ENCODE measurements at places on chromosomes 5 and 9.
A peak's percentile ranks its signal among the peaks of the same experiment; 100 is the strongest.

DNA sequence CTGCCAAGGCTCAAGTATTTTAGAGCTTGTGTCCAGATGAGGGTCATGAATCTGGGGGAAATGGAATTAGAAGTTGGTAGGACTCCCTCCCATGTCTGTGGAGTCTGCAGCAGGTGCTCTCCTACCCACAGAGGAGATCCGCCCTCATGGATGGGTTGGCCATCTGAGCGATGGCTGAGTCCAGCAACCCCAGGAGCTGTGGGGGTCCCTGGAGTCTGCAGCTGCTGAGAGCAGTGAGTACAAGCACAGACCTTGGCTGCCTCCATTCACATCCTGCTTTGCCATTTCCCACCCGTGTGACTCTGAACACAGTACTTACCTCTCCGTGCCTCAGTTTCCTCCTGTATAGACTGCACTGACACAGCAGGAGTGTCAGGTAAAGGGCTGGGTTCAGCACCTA is 25.8 kb upstream of the SYNPO start:
- no peak for DNase-seq

- DNase-seq: no peak
These were observed 117.8 kb downstream of the TLR4 start for GRCh38 chr9:117821954-117822353.

DNA sequence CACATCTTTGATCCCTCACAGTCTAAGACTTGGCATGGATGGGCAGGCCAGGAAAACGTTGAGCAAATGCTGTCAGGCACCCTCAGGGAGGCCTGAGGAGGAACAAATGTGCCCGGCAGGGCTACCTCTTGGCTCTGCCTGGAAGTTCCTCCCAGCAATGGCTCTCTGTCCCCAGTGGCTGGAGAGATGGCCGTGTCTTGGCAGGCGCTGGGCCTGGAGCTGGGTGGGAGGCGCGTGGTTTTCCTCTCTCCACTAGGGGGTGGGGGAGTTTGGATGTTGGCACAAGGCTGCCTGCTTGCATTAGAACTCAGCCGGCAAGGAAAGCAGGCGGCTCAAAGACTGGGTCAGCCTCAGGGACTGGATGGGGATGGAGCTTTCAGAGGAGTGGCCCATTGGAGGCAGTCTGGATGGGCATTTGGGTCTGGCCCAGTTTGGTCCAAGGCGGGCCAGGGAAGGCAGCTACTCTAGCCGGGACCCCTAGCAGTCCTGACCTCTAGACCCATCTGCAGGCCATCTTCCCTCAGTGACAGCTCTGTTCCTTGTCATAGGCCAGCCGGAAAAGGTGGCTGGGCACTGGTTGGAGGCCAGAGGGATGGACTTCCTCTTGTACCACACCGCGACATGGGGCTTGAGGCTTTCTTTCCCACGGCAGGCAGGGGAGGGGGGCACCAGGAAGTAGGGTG is 68.2 kb upstream of the STC2 start:
- DNase-seq: no peak

- DNase-seq: no peak
These were observed 78.2 kb upstream of the FER start for GRCh38 chr5:108669462-108669861.

GRCh38 chr5:6289239-6289638 is 89.1 kb downstream of the MED10 start:
- DNase-seq: no peak

DNA sequence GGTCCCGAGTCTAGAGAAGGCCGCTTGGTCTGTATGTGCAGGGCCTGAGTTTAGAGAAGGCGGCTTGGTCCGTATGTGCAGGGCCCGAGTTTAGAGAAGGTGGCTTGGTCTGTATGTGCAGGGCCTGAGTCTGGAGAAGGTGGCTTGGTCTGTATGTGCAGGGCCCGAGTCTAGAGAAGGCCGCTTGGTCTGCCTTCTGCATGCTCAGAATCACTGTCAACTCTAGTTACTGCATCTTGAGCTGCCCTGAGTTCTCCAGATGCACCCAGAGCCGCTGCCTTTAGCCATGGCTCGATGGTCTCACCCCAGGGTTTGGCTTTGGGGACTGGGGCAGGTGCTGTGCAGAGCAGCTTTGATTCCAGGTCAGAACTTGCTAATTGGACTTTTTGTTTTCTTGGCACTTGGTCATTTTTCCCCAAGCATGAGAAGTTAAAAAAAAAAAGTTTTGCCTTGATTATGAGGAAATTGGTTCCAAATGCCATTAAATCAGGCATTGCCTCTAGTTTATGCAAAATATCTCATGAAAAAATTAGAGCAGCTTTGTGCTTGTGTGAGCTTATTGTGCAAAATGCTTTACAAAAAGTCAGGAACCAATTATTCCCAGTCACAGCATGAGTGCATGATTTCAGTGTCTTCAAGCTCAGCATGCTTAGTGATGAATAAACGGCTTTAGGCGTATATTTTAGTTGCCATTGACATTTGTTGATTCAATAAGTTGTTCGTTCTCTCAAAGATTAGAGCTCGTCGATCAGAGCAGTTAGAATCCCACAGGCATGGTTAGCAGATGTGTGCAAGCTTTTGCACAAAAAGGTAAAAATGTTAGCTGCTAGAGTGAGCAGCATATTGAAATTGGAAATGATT is 25.4 kb upstream of the EXOC3 start:
- no peak for DNase-seq

DNA sequence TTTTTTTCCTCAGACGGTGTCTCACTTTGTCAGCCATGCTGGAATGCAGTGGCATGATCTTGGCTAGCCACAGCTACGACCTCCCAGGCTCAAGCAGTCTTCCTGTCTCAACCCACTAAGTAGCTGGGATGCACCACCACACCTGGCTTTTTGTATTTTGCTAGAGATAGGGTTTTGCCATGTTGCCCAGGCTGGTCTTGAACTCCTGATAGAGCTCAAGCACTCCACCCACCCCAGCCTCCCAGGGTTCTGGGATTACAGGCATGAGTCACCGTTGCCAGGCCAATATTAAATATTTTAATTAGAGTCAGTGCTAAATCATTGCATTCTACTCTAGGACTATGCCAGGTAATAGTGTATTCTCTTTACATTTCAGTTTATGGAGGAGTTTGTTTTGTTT is 41.5 kb downstream of the UBE2R2 start:
- DNase-seq: no peak

- DNase-seq: no peak
These were observed 69.3 kb downstream of the ALDH7A1 start for GRCh38 chr5:126525630-126526245.

- no peak for DNase-seq
These were observed 147.8 kb downstream of the OXCT1 start for GRCh38 chr5:41722359-41722950.

DNA sequence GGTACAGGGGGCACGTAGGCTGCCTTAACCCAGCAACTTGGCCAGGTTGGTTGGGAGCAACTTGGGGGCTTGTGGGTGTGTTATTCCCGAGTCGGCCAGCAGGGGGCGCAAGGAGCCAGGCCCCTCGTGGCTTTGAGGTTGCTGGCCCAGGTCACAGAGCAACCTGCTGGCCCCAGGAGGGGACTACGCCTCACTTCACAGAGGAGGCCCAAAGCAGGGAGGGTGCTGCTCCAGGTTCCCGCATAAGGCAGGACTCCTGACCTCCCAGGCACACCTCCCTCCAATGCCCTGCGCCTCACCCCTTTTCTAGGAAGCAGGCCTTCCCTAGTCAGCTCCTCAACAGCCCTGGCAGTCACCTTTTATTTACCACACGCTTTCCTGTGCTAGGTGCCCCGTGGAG is 18.1 kb downstream of the KYAT1 start:
- peak; percentile 82 for DNase-seq

GRCh38 chr5:171980792-171981191 is 25.6 kb downstream of the FBXW11 start:
- no peak for DNase-seq

GRCh38 chr9:91586282-91586681 is 162.7 kb upstream of the NFIL3 start:
- DNase-seq: no peak

GRCh38 chr5:65775476-65775875 is 53.5 kb downstream of the NLN start:
- DNase-seq: no peak

DNA sequence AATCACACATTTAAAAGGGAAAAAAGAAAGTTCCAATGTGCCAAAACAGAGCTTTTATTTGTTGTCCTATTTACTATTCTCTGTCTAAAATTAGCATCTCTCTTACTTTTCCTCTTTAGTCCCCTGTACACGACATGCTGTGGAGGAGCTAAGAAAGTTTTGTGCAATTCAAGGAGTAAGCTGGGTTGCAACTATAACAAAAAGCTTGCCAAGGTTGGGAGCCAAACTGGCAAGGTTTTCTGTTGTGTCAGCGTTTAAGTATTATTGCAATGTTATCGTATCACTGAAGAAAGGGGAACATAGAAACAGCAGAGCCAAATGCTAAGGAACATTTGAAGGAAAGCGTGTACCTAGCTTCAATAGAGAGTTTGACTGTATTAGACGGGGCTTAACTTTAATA is 680.8 kb downstream of the CETN3 start:
- DNase-seq: no peak

DNA sequence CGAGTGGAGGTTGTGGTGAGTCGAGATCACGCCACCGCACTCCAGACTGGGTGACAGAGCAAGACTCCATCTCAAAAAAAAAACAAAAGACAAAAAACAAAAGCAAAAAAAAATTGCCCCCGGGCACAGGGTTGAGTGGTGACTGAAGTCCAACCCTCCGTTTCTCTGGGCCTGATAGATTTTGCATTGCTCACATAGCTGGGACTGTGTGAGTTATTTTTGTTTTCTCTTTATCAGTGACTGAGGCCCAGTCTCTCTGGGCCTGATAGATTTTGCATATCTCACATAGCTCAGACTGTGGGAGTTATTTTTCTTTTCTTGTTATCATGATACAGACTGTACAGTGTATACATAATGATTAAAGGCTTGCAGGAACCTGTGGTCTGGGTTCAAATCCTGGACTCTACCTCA is 2.6 kb upstream of the SLC28A3 start:
- DNase-seq: no peak

DNA sequence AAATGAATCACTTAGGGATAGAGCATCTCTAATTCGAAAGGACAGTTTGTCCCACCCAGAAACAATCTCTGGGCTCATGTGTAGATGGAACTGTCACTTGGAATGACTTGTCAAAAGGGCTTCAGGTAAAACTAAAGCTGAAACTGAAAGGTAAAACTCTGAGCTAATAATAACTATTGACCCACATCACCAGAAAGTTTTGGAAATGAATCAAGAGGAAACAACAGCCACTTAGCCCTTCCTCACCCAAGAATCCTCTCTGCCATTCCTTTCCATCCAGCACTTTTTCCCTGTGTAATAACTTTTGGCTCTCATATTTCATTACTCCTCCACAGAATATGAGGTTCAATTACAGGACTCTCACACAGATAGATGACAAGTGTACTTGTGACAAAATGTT is 14.0 kb upstream of the GLRX start:
- no peak for DNase-seq

- DNase-seq: peak; percentile 97
These were observed at the start of the genes HDAC3 and RELL2 for GRCh38 chr5:141636413-141637122. HDAC3 (minus strand) TSS chr5:141636849; CDS start chr5:141636790, 59 bp downstream. RELL2 (plus strand) TSS chr5:141636997; CDS start chr5:141638226, 1,229 bp downstream.

DNA sequence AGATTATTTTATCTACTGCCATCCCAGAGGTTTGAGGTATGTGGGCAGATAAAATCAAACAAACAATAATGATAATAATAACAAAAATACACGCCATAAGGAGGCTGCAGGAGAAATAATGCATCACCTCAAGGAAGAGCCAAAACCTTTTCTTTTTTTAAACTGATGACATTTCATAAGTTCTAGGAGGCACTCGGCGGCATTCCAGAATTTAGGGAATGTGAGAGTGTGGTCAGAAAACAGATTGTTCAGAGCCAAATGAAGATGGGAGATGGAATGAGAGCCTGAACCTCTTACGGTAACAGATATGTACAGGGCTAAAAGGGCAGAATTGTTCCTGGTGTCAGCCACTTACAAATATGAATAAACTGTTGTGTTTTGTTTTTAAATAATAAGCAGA is 615.0 kb upstream of the CHD1 start:
- no peak for DNase-seq

DNA sequence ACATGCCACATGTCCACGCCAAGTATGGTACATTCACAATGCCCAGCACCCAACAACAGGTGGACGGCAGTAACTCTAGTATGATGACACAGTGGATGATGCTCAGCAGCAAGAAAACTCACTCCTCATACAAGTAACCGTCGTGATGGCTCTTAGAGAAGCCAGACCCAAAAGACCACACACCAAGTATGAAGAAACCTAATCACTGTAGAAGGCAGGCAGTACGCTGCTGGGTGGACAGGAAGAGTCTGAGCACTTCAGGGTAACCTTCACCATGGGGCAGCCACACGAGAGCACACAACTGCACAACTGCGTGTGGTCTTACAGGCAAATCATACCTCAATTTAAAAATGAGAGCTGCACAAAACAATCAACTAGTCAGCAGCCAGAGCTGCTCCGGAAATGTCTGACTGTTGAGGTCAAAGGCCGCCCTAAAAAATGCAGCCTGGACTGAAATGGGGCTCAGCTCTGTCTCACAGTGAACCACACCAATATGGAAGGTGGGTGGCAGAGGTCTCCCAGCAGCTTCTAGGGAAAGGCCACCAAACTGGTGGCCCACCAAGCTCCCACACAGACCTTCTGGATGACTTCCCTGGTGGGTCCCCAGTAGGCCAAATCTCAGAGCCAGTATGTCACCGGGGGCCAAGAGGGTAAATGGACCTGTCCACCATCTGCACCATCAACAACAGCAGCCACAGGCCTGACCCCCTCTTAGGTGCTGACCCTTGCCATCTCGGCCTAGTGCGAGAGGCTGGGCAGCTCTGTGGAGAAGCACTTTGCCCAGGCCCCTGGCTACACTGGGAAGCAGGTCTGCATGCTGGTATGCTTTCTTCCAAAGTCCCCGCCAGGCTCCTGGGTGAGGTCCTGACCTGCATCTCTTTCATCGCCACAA is 17.8 kb downstream of the BICD2 start:
- DNase-seq: no peak

GRCh38 chr9:93940951-93941350 is 14.2 kb downstream of the BARX1 start:
- DNase-seq: no peak

GRCh38 chr5:91867799-91868198 is 484.7 kb upstream of the ARRDC3 start:
- DNase-seq: no peak

All from CD4-positive, alpha-beta T cell (primary cell).